Effector memory CD4-positive, alpha-beta T cell (primary cell): ENCODE measurements at places on chromosomes 7 and 10.

DNA sequence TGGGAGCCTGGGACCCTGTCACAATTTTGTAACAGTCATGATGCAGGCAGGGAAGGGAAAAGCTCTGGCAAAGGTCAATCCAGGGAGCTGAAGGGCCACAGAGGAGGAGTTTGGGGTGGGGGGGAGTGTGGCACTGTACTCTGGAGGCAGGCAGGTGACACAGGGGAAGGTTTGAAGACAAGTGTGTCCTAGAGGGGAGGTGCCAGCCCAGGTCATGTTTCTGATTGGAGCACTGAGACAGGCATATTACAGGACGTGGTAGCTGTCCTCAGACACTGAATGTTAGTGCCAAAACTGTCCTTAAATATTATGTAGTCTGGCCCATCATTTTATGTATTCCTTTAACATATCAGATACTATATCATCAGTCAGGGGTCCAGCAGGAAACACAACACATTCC lies 75.6 kb upstream of the LRRC4 start:
- peaks cover 32% of the 10 kb centered on the region for H3K4me1 ChIP-seq
- no peaks in the 10 kb centered on the region for H3K36me3 ChIP-seq
- H3K27me3 ChIP-seq, result no peaks in the 10 kb centered on the region
- no peak overlapping the region for H3K27ac ChIP-seq
- H3K4me3 ChIP-seq, result no peak overlapping the region
- no peak for DNase-seq

DNA sequence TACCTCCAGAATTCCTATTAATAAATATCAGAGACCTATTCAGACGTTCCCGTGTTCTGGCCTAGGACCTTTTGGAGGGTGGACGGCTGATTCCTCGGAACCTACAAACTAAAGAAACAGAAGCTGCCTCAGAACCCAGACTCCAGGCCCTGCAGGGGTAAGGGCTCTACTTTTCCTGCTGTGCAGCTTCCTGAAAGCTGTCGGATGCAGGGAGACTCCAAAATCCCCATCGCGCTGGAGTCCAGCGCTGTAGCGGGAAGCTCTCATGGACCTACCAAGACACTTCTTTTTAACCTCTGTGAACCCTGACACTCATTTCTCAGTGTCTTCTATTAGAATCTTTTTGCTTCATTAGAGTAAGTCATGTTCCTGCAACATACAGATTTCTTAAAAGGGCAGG lies 244.5 kb upstream of the PITRM1 start:
- no peak for DNase-seq
- no peak overlapping the region for H3K4me3 ChIP-seq
- H3K27me3 ChIP-seq, result no peaks in the 10 kb centered on the region
- H3K27ac ChIP-seq, result no peak overlapping the region

DNA sequence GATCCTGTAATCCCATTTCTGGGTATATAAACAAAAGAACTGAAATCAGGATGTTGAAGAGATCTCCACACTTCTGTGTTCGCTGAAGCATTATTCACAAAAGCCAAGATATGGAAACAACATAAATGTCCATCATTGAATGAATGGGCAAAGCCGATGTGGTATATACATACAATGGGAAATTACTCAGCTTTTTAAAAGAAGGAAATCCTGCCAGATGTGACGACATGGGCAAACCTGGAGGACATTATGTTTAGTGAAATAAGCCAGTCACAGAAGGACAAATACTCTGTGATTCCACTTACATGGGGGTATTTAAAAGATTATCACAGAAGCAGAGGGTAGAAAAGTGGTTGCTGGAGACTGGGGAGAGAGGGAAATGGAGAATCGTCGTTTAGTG lies 23.9 kb upstream of the FAM107B start:
- no peak overlapping the region for H3K4me3 ChIP-seq
- H3K36me3 ChIP-seq, result no peaks in the 10 kb centered on the region
- no peaks in the 10 kb centered on the region for H3K27me3 ChIP-seq

- DNase-seq, result no peak
- no peaks in the 10 kb centered on the region for H3K36me3 ChIP-seq
- no peaks in the 10 kb centered on the region for H3K27me3 ChIP-seq
- H3K27ac ChIP-seq, result no peak overlapping the region
- H3K4me1 ChIP-seq, result no peaks in the 10 kb centered on the region
- no peak overlapping the region for H3K4me3 ChIP-seq
These were observed 323.0 kb downstream of the PARD3 start for GRCh38 chr10:34492081-34492480.

DNA sequence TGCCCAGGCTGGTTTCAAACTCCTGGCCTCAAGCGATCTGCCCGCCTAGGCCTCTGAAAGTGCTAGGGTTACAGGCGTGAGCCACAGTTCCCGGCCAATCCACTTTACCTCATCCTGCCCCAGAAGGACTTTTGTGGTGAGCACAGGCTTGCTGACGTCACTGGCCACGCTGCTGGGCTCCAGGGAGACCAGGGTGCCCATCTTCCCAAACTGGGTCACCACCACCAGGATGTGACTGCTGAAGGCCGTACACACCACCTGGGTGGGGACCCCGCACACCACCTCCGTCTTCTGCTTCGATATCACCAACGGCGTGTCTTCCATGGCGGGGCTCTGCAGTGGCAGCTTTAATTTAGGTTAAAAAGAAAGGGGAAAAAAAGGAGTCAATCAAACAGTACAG lies 816 bp downstream of the PSMG3 start:
- H3K27me3 ChIP-seq, result no peaks in the 10 kb centered on the region
- DNase-seq, result peak; percentile 42
- H3K4me3 ChIP-seq, result peak overlapping the region; percentile 95

DNA sequence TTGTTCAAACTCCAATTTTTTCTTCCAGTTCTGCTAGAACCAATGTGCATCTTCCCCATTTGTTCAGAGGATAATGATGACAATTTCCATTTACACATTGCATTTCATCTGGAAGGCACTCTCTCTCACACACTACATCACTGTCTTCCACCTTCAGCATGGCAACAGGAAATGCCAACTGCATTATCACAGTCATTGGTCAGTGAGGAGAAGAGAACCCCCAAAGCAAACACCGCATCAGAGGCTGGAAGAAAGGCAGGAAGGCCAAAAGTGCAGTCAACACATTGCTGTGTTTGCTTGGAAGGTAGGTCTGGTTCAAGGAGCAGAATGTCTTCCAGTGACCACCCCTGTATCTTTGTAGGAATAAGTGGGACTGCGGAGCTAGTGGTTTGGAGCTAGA lies 192.2 kb upstream of the RHOBTB1 start:
- H3K27ac ChIP-seq, result no peak overlapping the region
- H3K36me3 ChIP-seq, result no peaks in the 10 kb centered on the region
- H3K27me3 ChIP-seq, result no peaks in the 10 kb centered on the region
- H3K4me1 ChIP-seq, result no peaks in the 10 kb centered on the region
- DNase-seq, result no peak

- no peak overlapping the region for H3K27ac ChIP-seq
- H3K4me3 ChIP-seq, result no peak overlapping the region
- H3K27me3 ChIP-seq, result no peaks in the 10 kb centered on the region
- H3K36me3 ChIP-seq, result no peaks in the 10 kb centered on the region
- H3K4me1 ChIP-seq, result peaks cover 43% of the 10 kb centered on the region
These were observed 187.6 kb upstream of the ITGB1 start for GRCh38 chr10:33145451-33146188.

- H3K27ac ChIP-seq, result no peak overlapping the region
- no peak for DNase-seq
- H3K27me3 ChIP-seq, result no peaks in the 10 kb centered on the region
- H3K4me1 ChIP-seq, result no peaks in the 10 kb centered on the region
These were observed 7.8 kb upstream of the FAM20C start for GRCh38 chr7:184294-185264.

DNA sequence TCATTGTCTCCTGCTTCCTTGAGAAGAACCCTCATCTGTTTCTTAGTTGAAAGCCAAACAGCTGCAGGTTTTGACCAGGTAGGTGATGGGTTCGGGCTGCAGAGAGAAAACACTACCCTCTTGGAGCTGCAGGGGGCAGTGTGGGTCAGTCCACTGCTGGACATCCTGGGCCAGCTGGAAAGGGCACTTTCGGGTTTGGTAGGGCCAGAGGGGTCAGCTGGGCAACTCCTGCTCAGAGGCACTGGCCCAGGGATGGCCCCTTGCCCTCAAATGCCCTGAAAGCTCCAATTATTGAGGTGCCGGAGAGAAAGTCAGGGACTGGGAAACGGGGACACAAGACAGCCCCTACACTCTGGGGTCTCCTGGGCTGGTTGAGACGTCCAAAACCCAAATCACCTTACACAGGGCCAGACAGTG lies 90.7 kb downstream of the MKI67 start:
- no peaks in the 10 kb centered on the region for H3K27me3 ChIP-seq
- no peak overlapping the region for H3K27ac ChIP-seq
- H3K4me1 ChIP-seq, result no peaks in the 10 kb centered on the region
- DNase-seq, result peak; percentile 51
- no peak overlapping the region for H3K4me3 ChIP-seq

DNA sequence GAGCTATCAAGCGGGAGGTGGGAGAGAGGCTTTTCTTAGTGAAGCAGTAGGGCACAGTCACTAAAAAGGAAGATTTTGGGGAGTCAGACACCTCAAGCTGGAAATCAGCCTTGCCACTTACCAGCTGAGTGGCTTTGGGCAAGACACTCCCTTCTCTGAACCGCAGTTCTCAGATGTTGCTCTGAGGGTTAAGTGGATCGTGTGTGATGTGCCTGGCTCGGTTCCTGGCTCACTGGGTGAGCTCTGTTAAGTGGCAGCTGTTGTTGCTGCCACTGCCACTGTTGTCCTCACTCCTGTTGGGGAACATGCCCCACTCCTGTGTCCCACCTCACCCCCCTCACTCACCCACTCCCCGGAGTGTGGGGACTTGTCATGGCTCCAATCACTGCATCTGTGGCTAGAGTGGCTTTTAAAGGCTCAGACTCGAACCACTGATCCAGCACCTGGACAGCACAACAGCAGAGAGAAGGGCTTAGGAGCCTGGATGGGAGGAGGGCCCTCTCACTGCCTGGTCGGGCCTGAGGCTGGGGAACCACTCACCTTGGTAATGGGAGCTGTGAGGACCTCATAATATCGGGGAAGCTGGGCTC lies 20.0 kb downstream of the PYROXD2 start:
- peaks cover 6% of the 10 kb centered on the region for H3K36me3 ChIP-seq
- H3K27ac ChIP-seq, result no peak overlapping the region
- H3K4me1 ChIP-seq, result peaks cover 13% of the 10 kb centered on the region

DNA sequence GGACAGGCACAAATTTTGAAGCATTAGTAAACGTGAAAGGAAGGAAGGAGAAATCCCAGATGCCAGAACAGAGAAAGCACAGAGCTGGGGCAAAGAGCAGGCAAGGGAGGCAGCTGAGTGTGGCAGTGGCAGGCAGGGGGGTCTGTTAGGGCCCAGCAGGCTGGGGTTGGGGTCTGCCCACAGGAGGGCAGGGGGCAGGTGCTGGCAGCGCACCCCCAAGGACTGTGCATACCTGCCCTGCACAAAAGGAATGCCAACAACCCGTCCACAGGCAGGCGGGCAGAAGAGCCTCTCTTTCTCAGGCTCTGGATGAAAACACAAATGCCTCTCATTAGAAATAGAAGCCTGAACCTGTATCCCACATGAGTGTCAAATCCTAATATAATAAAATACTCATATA lies 552.3 kb downstream of the PTPRN2 start:
- H3K27ac ChIP-seq, result no peak overlapping the region
- DNase-seq, result no peak
- no peaks in the 10 kb centered on the region for H3K4me1 ChIP-seq
- no peaks in the 10 kb centered on the region for H3K36me3 ChIP-seq
- no peaks in the 10 kb centered on the region for H3K27me3 ChIP-seq

GRCh38 chr10:2011106-2011716 lies 273.9 kb upstream of the ADARB2 start:
- no peak overlapping the region for H3K27ac ChIP-seq
- H3K27me3 ChIP-seq, result no peaks in the 10 kb centered on the region
- H3K4me1 ChIP-seq, result no peaks in the 10 kb centered on the region
- H3K36me3 ChIP-seq, result no peaks in the 10 kb centered on the region
- DNase-seq, result no peak

- H3K4me1 ChIP-seq, result peaks cover 12% of the 10 kb centered on the region
- DNase-seq, result no peak
- no peak overlapping the region for H3K4me3 ChIP-seq
These were observed 284.4 kb downstream of the DNAJB6 start for GRCh38 chr7:157621131-157621681.

DNA sequence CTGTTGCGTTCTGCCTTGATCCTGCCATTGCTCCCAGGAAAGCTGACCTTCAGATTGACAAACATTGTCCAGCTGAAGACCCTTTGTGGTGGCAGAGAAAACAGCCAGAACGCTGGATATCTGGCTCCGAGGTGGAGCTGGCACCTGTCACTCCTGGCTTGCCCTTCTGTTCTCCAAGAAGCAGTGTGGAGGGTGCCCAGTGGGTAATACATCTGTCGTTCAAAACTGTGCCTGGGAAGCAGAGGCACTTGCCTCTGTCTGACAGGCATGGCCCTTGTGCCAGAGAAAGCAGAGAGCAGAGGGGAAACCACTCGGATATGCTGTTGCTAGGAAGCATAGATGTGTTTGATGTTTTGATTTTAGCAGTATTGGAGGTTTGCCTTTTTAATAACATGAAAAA lies 231.4 kb downstream of the BMPER start:
- no peak overlapping the region for H3K4me3 ChIP-seq
- H3K4me1 ChIP-seq, result no peaks in the 10 kb centered on the region
